ENCODE measurements at places on chromosomes 7 and 10.

GRCh38 chr7:80542398-80542797, 30.5 kb upstream of the GNAT3 start:
- DNase-seq: no peak

- DNase-seq: no peak
Measured at GRCh38 chr10:89384474-89385340, 6.9 kb downstream of the IFIT1B start.

DNA sequence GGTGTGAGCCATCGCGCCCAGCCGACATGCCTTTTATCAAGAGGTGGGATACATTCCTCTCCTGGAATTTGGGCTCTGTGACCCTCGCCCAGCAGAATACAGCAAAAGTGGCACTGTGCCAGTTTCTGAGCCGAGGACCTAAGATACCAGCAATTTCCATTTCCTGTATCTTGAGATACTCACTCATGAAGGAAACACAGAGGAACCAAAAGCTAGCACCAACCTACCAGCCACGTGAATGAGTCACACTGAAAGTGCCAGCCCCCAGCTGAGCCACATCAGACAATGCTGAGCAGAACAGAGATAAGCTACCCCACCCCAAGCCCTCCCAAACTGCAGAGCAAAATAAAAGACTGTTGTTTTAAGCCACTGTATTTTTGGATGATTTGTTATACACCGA, 56.3 kb downstream of the CACUL1 start:
- no peak for DNase-seq

- DNase-seq: no peak
Measured at GRCh38 chr7:25238066-25238725, 9.9 kb upstream of the NPVF start.

DNA sequence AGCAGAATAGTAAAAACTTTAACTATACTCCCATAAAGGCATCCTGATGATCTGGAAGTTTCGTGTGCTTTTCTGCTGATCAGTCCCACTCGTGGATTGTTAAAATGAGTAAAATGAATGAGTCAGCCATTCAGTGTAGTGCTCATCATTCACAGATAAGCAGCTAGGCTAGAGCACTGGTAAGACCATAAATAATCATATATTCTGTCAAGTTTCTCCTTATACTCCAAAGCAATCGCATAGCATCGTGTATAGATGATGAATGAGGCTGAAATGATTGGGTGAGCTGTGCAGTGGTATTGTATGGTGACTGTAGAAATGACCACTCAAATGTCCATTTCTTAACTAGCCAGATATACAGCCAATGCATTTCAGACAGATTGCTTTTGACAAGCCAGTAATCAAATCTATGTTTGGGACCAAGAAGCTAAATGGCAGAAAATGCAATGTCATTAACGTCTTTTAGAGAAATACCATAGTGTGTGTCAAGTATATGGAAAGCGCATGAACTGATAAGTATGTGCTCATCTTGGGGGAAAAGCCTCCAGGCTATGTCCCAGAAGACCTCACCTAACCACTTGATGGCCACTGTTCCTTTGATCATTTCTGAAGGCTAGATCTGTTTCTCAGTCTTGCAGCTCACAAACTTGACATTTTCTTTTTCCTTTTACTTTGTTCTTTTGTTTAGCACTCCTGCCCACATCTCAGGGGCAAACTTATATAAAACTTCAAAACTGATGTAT, 227.2 kb upstream of the FAM3C start:
- DNase-seq: no peak

DNA sequence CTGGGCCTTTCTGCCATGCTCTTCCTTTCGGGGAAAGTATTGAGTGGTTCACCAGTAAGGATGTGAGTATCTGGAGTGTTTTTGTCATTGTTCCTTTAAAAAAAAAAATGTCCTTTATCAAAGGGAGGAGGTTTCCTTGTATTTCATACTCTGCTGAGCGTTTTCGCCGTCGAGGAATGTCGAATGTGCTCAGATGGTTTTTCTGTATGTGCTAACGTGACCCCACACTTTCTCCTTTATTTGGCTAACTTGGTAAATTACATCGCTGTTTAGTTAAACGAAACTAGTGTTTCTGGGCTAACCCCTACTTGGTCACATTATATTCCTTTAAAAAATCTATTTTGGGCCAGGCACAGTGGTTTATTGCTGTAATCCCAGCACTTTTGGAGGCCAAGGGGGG, 45.9 kb downstream of the INPP5A start:
- DNase-seq: no peak

DNA sequence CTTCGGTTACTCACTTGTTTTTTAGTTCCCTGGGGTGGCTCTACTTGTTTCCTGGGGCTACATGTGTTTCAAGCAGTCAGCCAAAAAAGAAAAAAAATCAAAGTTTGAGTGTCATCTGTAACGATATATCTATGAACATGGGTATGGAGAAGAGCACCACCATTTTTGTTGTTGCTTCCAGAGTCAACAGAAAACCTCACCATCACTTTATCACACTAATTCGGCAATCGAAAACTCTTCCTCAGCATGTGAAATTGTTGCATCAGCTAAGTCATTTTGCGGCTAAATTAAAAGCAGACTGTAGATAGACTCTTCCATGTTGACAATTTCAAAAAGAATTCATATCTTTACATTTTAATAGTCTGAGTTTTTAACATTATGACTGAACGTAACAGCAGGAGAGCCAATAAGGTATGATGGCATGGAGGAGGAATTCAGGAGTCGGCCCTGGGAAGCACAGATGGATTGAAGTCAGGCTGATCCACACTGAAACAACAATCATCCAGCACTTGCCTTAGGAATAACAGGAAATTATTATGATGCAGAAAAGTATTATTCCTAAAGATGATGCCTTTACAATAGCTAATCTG, 455.7 kb upstream of the KLF6 start:
- DNase-seq: no peak

DNA sequence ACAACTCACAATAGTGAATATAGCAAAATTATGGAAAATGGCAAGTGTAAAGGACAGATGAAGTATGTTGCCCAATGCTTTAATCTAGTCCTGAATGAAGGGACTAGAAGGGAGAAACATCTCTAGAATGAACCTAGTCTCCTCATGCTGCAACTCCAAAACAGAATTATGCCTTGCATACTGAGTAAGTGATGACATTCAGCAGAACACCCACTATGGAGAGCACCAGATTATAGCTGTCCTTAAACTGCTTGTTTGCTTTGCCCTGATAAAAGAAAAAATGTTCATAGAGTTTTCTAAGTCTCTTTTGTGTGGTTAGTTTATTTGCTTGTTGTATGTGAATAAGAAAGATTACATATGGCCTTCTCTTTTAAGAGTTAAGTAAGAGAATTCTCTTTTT, 7.8 kb upstream of the HGF start:
- no peak for DNase-seq

GRCh38 chr7:151745706-151746105, 131.2 kb downstream of the PRKAG2 start:
- no peak for DNase-seq

DNA sequence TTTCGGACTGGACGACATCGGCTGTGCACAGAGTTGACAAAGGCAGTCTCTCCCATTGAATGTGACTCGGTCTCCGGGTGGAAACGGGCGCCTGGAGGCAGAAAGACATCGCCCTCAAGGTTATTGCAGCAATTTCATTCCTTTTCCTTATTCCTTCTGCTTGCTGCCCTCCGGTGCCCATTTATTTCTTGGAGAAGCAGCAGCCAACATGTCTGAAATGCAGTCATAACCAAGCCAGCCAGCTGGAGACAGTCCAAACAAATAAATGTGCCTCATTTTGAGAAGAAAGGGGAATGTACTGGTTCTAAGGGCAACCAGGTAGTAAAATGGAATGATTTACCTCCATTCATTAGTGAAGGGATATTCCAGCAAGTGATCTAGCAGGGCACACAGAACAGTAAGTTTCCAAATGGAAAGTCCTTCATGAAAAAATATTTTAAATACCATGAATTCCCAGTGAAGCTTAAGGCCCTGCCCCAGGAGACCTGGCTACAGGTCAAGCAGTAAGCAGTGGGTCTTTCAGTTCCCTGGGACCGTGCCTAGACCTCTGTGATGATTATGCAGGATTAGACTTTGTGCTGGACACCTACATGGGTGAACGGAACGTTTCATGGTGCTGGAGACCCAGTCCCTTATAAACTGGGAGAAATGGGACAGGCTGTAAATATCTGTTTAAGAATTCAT, 86.6 kb downstream of the ABLIM1 start:
- DNase-seq: peak; percentile 6

GRCh38 chr7:107667341-107667740, 6.7 kb downstream of the SLC26A4 start:
- DNase-seq: no peak

DNA sequence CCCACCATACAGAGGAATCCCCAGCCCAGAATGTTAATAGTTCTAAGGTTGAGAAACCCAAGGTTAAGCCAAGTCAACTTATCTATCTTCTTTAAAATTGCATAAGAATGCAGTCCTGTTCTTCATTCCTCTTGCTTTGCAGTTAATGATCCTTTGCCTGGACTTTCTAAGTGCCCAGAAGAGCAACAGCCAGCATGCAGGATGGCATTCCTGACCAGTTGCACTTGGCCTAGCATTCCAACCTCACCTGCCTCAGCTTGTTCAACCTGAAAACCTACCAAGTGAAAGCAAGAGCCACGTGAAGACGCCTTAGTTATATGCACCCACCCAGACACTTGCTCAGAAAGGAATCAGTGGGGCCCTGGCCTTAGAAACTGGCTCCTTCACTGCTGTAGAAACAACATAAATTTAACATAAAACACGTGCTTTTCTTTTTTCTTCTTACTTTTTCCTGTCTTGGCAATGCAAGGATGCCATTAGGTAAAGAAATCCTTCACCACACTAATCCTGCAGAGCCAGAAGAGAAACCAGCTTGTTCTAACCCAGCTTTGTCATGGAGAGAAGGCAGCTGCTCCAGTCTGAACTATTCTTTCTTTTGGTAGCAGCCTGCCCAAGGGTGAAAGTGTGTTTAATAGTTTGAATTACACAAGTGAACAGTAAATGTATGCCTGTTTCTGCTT, 25.0 kb downstream of the EGFR start:
- no peak for DNase-seq

GRCh38 chr10:49382226-49382625, 13.7 kb downstream of the DRGX start:
- no peak for DNase-seq

- no peak for DNase-seq
Measured at GRCh38 chr10:14293526-14293925, 37.2 kb downstream of the FRMD4A start.

GRCh38 chr7:125927556-125927955, 997.9 kb upstream of the POT1 start:
- DNase-seq: no peak

DNA sequence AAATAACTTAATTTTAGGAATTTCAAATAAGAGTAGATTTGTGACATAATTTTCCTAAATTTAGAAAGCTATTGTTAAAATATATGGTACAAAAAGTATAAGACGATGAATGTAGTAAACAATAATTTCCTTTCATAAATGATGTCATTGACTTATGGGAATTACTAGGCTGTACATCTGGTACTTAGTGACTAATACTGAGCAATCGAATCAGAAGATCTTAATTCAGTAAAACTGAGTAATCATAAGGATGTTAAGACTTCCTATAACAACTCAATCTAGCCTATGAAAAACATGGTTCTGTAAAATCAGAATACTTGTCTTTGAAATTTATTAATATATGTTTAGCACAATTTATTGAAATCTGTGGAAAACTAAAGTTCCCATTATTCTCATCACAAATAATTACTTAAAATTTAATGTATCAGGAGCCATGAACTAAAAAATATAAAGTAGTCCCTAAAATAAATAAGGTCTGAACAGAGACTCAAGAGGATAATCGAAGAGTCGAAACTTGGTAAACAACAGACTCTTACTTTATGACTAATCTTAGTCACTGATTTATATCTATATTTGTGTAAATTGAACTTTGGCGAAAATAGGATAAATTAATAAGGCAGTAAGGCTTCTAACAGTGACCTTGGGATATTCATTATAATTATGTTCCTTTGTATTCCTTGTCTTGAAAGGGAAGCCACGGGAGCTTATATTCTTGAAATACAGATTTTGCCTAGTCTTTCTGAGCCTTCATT, 142.1 kb downstream of the HGF start:
- no peak for DNase-seq

- no peak for DNase-seq
Measured at GRCh38 chr7:157402911-157403534, 66.2 kb downstream of the DNAJB6 start.

- no peak for DNase-seq
Measured at GRCh38 chr7:24504836-24505235, 68.4 kb upstream of the PALS2 start.

DNA sequence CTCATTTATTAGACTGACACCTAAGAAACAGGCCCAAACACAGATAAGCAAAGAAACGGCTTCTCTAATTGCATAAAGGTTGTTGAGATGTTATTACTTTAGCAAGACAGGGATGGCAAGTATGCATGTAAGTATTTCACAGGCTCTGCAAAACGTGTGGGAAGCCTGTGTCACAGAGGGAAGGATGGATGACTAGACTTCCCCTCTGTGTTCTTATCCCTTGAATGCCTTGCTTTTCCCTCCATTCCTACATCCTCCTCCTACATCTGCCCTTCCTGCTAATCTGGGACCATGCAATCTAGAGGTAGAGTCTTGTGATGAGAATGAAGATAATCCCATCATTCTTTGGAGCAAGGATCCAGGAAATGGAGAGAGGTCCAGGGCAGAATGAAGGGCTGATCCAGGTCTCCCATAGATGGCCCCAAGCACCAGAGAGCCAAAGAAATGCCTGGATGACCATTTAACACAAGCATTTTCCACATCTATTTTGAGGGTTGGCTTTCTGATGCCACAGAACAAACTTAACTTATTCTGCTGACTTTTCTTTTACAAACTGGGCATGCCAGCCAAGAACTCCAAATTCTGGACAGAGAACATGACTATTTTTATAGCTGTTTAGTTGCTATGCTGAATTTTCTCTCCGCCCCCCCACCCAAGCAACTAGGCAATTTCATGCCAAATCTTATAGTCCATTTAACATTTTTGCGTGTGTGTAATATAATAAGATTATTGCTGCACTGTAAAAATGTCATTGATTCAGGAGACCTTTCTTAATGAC, 48.1 kb downstream of the NRP1 start:
- DNase-seq: no peak

DNA sequence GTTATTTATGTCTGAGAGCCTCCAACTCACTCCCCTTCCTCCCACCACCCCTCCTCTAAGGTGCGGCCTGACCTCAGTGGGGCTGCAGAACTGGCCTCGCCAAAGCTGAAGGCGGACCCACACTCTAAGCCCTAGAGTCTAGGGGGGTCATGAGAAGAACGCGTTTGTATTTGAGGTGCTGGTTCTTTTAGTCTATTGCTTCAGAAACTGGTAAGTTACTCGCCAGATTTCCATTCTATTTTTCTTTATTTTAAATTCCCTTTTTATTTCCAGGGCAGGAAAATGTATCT, 357.5 kb downstream of the DNAJB6 start:
- no peak for DNase-seq

GRCh38 chr10:27723436-27723835, 22.2 kb downstream of the MKX start:
- DNase-seq: no peak
